ENCODE measurements at places on chromosomes 5 and 9. TPM values are rescaled to one million over a fixed set of nuclear protein-coding genes. Genes with fewer than 3 reads are reported as not detected.

HRCT1 gene
- 2.1 TPM for total RNA-seq

DNA sequence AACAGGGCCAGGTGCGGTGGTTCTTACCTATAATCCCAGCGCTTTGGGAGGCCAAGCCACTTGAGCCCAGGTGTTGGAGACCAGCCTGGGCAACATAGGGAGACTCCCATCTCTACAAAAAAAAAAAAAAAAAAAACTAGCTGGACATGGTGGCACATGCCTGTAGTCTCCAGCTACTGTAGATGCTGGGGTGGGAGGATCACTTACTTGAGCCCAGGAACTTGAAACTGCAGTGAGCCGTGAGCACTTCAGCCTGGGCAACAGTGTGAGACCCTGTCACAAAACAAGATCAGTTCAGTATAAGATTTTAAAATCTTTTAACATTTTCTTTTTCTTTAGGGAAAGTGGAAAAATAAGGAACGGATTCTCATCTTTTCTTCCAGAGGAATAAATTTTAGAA is 2.5 kb downstream of the BRIX1 start:
- DNase-seq = no peak

DNA sequence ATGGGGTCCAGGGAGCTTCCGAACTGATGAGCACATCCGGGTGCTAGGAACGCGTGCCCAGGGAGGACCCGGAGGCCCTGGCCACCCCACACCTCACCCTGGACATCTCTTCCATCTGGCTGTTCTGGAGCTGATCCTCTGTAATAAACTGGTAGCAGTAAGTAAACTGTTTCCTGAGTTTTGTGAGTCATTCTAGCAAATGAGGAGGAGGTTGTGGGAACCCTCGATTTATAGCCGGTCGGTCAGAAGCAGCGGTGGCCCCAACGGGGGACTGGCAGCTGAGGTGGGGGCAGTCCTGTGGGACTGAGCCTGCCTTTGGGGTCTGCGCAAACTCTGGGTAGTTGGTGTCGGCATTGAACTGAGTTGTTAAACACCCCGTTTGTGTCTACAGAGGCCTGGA is 15.4 kb upstream of the UBAC1 start:
- DNase-seq = no peak

AHRR gene
- 43.2 TPM for total RNA-seq

- DNase-seq = no peak
Observed at GRCh38 chr5:108078882-108079281, 303.0 kb downstream of the FBXL17 start.

- DNase-seq = peak; percentile 3
Observed at GRCh38 chr5:31585895-31586270, 53.0 kb upstream of the PDZD2 start.

DNA sequence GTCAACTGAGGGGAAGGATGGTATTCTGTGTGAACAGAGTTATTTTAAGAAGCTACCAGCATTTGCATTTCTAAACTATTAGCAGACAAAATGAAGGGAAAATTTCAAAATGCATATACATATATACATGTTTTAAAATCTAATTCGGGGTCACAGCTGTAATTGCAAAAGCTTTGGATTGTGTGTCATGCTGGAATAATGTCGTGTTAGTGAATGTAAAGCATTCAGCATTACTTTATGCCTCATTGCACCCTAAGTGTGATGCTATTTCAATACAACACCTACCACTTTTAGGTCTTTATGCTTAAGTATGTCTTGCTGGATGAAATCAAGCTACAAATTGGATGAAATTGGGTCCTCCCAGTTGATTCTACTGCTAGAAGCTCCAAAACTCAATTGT is 687.6 kb upstream of the MEF2C start:
- DNase-seq = no peak

DNA sequence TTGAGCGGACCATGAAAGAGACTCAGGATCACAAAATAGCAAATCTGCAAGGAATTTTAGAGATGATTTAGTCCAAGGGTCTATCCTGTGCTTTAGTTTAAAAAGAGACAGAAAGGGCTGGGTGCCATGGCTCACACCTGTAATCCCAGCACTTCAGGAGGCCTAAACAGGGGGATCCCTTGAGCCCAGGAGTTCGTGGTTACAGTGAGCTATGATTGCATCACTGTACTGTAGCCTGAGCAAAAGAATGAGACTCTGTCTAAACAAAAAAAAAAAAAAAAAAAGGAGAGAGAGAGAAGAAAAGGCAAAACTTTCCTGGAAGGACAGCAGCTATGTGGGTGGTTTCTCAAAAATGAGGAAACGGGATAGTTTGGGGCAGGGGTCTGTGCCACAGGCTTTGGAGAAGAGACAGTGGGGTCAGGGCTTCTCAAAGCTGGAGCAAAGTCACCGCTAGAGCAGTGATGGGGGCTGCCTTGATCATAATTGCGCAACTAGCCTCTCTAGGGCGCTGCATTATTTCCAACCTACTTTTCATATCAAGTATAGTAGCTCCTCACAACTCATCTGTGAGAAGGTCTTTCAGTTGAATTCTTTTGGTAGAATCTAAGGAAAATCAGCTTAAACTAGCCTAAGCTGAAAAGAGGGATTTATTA is 8.5 kb upstream of the ANKH start:
- DNase-seq = peak; percentile 15

GRCh38 chr9:130446101-130446861 is 1.5 kb downstream of the ASS1 start:
- DNase-seq = no peak

SLC1A1 gene
- total RNA-seq = 3.7 TPM

DPYSL3 gene
- total RNA-seq = 66.9 TPM

FAM169A gene
- total RNA-seq = 2.4 TPM

DNA sequence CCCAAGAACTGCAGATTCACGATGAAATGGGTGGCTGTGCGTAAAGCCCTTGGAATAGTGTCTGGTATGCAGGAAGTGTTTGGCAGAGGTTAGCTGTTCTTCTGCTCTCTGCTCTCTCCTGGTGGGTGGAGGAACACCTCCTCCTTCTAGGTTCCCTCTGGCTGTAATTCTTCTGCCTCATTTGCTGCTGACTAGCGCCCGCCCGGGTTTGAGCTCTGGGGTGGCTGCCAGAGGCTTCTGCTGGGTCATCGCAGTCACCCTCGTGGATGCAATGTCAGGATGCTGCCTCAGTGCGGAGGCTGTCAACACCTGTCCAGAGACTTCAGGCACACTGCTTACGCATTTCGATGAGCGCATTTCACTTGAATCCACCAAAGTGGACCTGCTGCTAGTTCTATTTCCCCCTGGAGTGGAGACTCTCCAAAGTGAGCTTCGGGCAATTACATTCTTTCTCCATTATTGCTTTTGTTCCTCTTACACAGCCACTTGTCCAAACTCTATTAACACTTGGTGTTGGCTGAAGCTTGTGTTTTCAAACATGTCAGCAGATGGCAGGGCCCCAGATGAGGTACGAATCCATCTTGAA is 11.7 kb downstream of the DOCK2 start:
- no peak for DNase-seq

Measured in LHCN-M2 (cell line).